ENCODE measurements at places on chromosomes 3 and 15.

DNA sequence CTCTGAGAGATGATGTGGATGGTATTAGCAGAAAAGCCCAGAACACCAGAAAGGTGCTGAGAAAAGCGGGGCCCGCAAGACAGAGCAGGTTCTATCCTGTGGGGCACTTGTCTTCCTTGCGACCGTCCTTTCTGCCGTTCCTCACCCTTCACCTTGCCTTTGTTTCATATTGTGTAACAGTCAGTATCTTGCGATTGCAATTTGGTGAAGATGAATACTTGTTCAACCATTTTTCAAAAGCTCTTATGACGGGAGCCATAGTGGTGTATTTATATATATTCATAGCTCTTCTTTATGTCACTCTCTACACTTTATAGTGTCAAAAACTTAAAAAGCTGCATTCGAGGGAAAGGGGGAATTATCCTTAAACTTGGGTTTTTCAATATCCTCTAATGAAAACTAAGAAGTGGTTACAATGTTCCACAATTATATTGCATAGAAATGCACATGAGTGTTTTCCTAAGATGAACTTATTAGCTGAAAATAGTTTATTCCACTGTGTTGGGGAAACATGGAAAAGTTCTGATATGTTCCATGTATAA lies 797 bp downstream of the MAP3K13 start:
- DNase-seq, result no peak

DNA sequence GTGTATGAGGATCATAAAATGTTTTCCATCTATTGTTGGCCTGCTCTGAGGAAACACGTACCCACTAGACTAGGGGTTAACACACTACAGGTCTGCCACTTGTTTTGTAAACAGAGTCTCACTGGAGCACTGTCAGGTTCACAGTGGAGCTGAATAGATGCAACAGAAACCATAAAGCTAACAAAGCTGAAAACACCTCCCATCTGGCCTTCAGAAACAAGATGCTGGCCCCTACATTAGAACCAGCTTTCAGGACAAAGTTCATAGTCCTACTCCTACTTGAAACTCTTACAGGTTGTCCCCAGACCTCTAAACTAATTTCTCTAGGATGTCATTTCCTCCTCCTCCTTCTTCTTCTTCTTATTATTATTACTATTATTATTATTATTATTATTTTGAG lies 42.3 kb downstream of the SNX4 start:
- DNase-seq, result no peak

DNA sequence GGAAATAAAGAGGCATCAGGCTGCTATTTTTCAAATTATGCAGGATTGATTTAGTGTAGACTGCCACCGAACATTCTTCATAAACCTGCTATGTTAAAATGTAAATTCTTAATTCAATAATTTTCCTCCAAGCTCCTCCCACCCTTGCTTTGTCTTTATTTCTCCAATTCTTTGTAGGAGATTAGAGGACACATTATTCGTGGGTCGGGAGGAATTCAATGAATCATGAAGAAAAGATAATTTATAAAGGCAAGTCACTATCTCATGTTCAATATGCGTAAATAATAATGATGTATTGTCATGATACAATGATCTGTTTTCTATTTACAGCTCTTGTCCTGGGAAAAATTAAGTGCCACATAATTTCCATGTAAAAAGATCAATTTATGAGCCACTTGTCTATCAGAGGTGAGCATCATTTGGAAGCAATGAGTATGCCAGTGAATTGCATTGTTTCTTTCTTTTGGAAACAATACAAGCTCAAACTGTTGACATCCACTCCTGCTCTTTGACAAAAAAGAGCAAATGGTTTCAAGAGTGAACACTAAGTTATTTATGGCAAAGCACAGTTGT lies 148.0 kb upstream of the MITF start:
- no peak for DNase-seq

- peak; percentile 42 for DNase-seq
Observed at GRCh38 chr15:40471808-40472150, 995 bp downstream of the CHST14 start.

DNA sequence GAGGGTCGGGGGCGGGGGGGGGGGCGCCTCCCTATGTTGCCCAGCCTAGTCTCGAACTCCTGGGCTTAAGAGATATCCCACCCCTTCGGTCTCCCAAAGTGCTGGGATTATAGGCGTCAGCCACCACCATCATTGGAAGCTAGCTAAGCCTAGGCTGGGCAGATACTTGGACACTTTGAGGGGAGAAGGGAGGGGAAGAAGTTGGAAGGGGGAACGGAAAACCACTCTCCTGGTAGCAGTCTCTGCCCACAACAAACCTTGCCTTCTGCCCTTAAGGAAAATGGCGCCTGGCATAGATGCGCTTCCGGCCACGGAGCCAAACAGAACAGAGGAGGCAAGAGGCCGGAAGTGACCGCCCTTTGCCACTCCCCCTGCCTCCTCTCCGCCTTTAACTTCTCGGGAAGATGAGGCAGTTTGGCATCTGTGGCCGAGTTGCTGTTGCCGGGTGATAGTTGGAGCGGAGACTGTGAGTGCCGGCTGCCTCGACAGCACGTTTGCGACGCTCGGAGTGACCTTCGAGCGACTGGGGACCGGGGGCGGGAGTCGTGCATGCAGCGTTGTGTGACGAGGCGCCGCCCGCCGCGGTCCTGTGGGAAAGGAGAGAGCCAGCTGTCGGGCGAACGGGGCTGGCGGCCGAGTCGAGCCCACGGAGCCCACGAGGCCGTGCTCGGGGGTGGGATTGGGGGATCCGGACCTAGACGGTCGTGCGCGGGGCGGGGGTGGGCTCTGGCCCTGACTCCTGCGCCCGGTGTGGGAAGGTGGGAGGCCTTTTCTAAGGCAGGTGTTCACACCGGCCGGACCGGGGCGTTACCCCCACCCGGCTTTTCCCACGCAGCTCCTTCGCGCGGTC lies at the start of gene MFN1:
TSS of gene MFN1 (plus strand) at position 365 of the 850 bp plus-strand sequence. CDS start 1,143 bp downstream, outside the sequence.
- peak; percentile 99 for DNase-seq
